Foreskin keratinocyte (primary cell): ENCODE measurements at places on chromosomes 6 and 20. TPM values are rescaled to one million over a fixed set of nuclear protein-coding genes. Genes with fewer than 3 reads are reported as not detected.

DNA sequence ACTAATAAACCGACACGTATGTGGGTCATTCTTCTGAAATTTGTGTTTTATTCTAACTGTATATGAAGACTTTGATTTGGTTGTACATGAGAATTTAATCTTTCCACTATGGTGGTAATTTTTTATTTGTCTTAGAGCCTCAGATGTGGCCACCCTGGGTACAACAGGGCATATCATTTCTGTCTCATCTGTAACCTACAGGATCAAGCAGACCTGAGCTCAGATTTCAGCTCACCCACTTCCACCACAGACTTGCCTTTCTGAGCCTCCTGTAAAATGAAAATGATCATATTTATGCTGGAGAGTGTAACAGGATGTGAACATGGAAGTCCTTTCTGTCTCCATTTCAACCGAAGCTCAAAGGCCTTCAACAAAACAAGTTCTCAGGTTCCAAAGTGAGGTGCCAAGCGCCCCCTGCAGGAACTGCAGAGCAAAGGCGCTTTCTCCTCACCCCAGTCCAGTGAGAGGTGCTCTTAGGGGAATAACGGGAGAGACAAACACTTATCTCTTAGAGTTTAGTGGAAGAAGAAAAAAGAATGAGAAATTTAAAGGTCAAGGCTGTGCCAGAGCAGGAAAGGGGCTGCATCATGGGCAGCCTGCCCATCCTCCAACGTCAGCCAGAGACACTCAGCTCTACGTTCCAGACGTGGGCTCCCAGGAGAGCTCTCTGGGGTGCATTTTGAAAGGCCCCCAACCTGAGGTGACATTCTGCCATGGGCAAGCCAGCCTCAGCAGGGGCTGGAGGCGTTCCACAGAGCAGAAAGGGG, 23.0 kb upstream of the CD24 start:
- peak; percentile 42 for DNase-seq

GRCh38 chr6:54655162-54655561, 191.4 kb upstream of the FAM83B start:
- peak; percentile 16 for DNase-seq

- DNase-seq: no peak
Observed at GRCh38 chr20:42957018-42957703, 232.5 kb downstream of the PTPRT start.

DNA sequence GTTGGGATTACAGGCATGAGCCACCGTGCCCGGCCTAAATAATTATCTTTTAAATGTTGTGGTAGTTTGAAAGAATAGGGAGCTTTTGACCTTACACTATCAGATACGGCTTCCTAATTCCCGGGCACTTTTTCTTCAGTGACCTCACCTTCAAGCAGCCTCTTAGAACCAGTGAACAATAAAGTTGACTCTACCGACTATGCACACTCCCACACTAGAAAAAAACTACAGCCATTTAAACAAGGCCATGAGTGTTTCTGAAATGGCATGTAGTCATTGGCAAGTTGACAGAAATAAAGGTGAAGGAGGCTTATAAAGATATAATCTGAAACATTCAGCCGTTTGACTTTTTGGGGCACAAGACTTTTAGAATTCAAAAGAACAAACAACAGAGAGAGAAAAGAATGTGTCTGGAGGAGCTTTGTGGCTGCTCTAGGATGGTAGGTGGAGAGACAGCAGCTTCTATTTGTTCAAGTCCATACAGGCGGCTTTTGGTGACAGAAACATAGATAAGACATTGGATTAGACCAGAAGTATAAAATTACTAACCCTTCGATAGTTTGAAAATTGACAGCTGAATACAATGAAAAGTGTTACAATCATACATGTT, 75.2 kb downstream of the GJA1 start:
- no peak for DNase-seq

- peak; percentile 20 for DNase-seq
Observed at GRCh38 chr20:62010551-62011402, 54.9 kb downstream of the TAF4 start.

DNA sequence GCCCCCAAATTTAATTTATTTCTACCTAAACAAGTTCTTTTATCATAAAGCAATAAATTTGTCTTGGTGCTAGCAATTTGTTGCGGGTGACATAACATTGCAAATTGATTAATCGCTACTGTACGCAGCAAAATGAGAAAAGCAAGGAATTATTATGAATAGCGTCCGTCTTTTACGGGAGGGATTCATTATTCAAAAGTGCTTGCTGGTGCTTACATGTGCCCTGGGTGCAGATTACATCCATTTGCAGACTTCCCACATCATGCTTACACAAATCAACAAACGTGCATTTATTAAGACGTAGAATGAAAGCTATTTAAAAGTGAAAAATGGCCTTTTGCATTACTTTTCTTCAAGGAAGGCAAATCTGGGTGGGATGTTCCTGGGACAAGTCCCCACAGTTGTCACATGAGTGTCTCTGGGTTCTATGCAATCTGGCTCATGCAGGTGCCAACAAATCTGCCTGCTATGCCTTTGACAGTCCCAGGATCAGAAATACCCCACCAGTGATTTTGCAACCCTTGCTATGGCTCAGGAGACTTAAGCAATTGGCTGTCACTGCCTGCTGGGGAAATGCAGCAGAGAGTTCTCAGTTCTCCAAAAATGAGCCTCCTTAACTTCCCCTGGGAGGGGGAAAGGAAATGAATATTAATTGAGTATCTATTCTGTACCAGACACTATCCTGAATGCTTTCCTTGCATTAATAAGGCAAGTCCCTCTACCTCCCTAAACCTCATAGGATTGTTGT, 30.1 kb upstream of the MAFB start:
- DNase-seq: no peak

Gene PNPLA1
- not detected in 2 replicates for total RNA-seq

Gene HLA-DQA1
- not detected in 2 replicates for total RNA-seq

Gene BNIP5
- total RNA-seq: not detected in 2 replicates

Gene SRSF6
- total RNA-seq: 75.7 and 82.6 TPM in 2 replicates

Gene KCNG1
- total RNA-seq: 12.8 and 28.2 TPM in 2 replicates

Gene ATP9A
- total RNA-seq: 5.9 and 8.7 TPM in 2 replicates
